ENCODE measurements at places on chromosomes 16 and 17.

DNA sequence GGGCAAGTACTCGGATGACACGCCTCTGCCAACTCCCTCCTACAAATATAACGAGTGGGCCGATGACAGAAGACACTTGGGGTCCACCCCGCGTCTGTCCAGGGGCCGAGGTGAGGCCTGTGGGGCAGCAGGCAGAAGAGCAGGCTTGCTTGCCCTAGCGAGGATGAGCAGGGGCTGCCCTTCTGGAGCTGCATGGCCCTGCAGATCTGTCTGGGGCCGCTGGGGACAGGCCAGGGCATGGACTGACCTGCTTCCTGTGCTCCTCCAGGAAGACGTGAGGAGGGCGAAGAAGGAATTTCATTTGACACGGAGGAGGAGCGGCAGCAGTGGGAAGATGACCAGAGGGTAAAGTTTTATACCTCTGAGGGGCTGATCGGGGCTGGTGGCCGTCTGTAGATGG lies 5.3 kb downstream of the DHX38 start:
- no peak overlapping the region for H3K27ac ChIP-seq
- peaks cover 19% of the 10 kb centered on the region for H3K4me1 ChIP-seq
- H3K36me3 ChIP-seq = peaks cover 74% of the 10 kb centered on the region
- H3K27me3 ChIP-seq = no peaks in the 10 kb centered on the region
- DNase-seq = no peak

DNA sequence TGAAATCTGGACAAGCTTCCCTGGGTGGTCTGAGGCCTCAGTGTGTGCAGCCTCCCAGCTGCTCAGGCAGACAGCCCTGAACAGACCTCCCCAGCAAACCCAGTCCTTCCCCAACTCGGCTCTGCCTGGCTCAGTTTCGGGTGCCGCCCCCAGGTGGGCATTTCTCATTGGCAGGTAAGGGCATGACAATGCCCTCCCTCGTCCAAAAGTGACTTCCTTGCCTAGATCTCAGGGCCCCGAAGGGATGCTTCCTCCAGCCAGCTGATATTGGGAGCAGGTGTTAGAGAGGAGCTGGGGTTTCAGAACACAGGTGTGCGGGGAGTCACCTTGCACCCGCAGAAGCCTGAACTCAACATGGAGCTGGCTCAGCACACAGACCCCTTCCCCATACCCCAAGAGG lies 3.8 kb upstream of the PPL start:
- no peak overlapping the region for H3K4me3 ChIP-seq
- peaks cover 14% of the 10 kb centered on the region for H3K27me3 ChIP-seq
- H3K4me1 ChIP-seq = peaks cover 41% of the 10 kb centered on the region
- H3K27ac ChIP-seq = no peak overlapping the region
- H3K36me3 ChIP-seq = no peaks in the 10 kb centered on the region
- DNase-seq = no peak

GRCh38 chr17:51184124-51184523 lies 17.9 kb downstream of the NME2 start:
- no peak overlapping the region for H3K4me3 ChIP-seq
- H3K27me3 ChIP-seq = no peaks in the 10 kb centered on the region
- peaks cover 1% of the 10 kb centered on the region for H3K4me1 ChIP-seq
- DNase-seq = no peak

GRCh38 chr17:74597069-74597790 lies 5.1 kb upstream of the CD300LD start:
- H3K4me3 ChIP-seq = no peak overlapping the region
- peaks cover 3% of the 10 kb centered on the region for H3K4me1 ChIP-seq
- H3K36me3 ChIP-seq = no peaks in the 10 kb centered on the region

DNA sequence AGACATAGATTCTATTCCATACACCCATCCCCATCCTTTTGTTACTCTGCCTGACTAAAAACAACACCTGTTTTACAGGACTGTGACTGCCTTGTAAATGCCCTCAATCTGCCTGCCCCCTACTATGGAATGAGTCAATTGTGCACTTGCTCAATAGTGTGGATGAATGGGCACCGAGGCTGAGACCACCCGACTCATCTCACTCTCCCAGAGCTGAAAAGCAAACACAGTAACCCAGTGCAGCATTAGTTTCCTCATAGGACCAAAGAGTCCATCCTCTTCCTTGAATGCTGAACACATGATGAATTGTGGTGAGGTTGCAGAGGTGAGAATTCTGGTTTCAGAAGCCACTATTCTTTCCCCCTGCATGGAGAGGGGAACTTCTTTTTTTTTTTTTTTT lies 233.7 kb downstream of the ZFHX3 start:
- H3K27me3 ChIP-seq = no peaks in the 10 kb centered on the region
- H3K4me1 ChIP-seq = no peaks in the 10 kb centered on the region
- no peak for DNase-seq
- no peak overlapping the region for H3K27ac ChIP-seq
- no peaks in the 10 kb centered on the region for H3K36me3 ChIP-seq

DNA sequence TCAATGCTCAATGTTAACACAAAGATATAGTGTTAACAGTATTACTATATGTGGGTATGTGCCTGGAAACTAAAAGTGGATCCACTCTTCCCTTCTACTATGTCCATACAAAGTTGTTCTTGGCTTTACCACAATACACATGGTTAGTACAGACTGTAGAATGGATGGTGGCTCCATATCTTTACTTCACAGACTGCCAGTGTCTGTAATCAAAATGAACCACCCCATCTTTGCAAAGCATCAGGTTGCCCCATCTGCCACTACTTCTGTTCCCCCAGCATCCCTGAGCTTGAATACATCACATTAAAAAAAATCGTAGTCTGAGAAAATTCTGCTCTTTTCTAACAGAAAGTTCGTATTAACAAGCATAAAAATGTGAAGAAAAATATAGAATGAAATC lies 30.0 kb downstream of the USP32 start:
- no peak overlapping the region for H3K4me3 ChIP-seq
- no peak for DNase-seq
- H3K36me3 ChIP-seq = no peaks in the 10 kb centered on the region
- H3K27ac ChIP-seq = no peak overlapping the region
- H3K4me1 ChIP-seq = peaks cover 15% of the 10 kb centered on the region

GRCh38 chr16:75965504-75966374 lies 239.4 kb upstream of the CPHXL start:
- H3K4me3 ChIP-seq = no peak overlapping the region
- H3K36me3 ChIP-seq = no peaks in the 10 kb centered on the region
- no peaks in the 10 kb centered on the region for H3K4me1 ChIP-seq
- no peak for DNase-seq
- H3K27ac ChIP-seq = no peak overlapping the region

DNA sequence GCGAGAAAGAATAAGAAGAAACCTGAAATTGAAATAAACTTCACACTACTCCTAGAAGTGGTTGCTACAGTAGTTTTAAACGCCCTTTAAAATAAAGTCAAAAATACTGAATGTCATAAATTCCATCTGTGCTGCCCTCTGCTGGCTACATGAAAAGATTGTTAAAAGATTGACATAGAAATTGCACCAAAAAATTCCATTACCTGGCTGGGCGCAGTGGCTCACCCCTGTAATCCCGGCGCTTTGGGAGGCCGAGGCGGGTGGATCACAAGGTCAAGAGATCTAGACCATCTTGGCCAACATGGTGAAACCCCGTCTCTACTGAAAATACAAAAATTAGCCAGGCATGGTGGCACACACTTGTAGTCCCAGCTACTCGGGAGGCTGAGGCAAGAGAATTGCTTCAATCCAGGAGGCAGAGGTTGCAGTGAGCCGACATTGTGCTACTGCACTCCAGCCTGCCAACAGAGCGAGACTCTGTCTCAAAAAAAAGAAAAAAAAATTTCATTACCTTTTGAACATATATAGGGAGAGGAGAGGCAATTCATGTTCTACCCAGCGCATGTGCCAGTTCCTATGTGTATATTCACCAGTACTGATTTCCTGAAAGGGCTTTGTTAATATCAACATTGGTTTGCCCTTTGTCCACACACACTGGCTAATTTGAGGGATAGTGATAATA lies 36.5 kb downstream of the CYTH1 start:
- no peaks in the 10 kb centered on the region for H3K36me3 ChIP-seq
- no peak overlapping the region for H3K4me3 ChIP-seq

- H3K27me3 ChIP-seq = no peaks in the 10 kb centered on the region
- no peaks in the 10 kb centered on the region for H3K36me3 ChIP-seq
- no peak for DNase-seq
- peaks cover 10% of the 10 kb centered on the region for H3K4me1 ChIP-seq
- H3K4me3 ChIP-seq = no peak overlapping the region
- H3K27ac ChIP-seq = no peak overlapping the region
These were observed 248.6 kb downstream of the FTO start for GRCh38 chr16:53952215-53953208.

- no peak overlapping the region for H3K4me3 ChIP-seq
- H3K27ac ChIP-seq = no peak overlapping the region
- DNase-seq = no peak
- peaks cover 9% of the 10 kb centered on the region for H3K4me1 ChIP-seq
- H3K27me3 ChIP-seq = peaks cover 4% of the 10 kb centered on the region
These were observed 43.7 kb downstream of the TMEM132E start for GRCh38 chr17:34622862-34623623.

- no peaks in the 10 kb centered on the region for H3K4me1 ChIP-seq
- H3K27me3 ChIP-seq = no peaks in the 10 kb centered on the region
- DNase-seq = no peak
These were observed 109.4 kb upstream of the PLCG2 start for GRCh38 chr16:81669473-81670350.

- no peak for DNase-seq
- no peaks in the 10 kb centered on the region for H3K27me3 ChIP-seq
- H3K4me3 ChIP-seq = no peak overlapping the region
- no peak overlapping the region for H3K27ac ChIP-seq
- no peaks in the 10 kb centered on the region for H3K36me3 ChIP-seq
These were observed 143.8 kb upstream of the CRHR1 start for GRCh38 chr17:45640141-45640850.

DNA sequence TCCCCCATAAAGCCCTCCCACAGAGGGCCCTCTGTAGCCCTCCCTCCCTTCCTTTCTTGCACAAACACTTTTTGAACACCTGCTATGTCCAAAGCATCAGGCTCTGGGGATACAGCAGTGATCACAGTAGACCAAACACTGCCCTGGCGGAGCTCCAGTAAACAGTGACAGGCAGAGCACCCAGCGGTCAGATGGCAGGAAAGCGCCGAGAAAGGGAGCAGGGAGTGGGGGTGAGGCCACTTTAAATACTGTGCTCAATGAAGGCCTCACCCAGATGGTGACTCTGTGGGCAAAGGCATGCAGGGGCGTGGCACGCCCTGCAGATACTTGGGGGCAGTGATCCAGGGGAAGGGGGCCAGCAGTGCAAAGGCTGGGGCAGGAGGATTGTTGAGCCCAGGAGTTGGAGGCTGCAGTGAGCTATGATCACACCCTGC lies 7.6 kb downstream of the PRR29 start:
- H3K27ac ChIP-seq = peak overlapping the region; percentile 83
- H3K4me1 ChIP-seq = peaks cover 69% of the 10 kb centered on the region
- peak overlapping the region; percentile 49 for H3K4me3 ChIP-seq
- DNase-seq = peak; percentile 72

DNA sequence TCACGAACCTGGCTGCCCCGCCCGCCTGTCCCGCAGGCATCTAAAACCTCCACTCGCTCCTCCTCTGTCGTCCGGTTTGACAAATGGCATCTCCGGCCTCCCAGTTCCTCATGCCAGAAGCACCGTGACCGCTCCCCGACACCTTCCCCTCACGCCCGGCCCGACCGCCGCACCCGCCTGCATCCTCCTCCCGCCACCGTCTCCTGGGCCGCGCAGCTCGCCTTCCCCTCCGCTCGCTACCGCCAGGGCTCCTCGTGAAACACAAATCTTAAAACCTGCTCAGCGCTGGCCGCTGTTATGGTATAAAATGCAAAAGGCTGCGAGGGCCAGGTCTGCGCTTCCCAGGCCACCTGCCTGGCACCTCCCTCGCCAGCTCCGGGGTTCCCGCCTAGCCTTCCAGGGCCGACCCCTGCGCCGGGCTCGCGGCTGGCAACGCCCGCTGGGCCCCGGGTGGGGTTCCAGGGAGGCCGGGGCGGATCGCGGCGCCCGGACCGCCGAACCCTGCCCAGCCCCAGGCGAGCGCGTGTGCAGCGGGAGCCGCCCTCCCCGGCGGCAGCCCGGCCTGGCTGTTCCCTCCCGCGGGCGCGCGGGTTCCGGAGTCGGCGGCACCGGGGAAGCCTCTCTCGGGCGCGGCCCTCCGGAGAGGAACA lies 488 bp downstream of the SPSB3 start:
- peaks cover 23% of the 10 kb centered on the region for H3K4me1 ChIP-seq
- peaks cover 29% of the 10 kb centered on the region for H3K36me3 ChIP-seq
- DNase-seq = no peak
- H3K27me3 ChIP-seq = no peaks in the 10 kb centered on the region
- peak overlapping the region; percentile 70 for H3K4me3 ChIP-seq
- H3K27ac ChIP-seq = peak overlapping the region; percentile 84

DNA sequence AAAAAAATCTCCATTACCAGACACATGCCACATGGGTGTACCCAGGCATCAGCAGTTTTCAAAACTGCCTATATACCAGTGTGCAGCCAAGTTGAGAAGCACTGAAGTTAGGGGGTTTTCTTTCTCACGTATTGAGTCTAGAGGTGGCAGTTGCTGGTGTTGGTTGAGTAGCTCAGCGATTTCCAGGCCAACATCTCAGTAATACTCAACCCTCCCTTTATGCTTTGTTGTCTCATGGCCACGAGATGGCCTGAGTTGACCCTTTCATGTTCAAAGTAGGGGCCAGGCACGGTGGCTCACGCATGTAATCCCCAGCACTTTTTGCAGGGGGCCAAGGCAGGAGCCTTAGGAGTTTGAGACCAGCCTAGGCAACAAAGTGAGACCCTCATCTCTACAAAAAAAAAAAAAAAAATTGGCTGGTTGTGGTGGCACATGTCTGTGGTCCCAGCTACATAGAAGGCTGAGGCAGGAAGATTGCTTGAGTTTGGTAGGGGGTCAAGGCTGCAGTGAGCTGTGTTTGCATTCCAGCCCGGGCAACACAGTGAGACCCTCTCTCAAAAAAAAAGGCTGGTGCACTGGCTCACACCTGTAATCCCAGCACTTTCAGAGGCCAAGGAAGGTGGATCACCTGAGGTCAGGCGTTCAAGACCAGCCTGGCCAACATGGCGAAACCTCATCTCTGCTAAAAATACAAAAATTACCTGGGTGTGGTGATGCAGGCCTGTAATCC lies 10.8 kb downstream of the LRRC3C start:
- no peak overlapping the region for H3K27ac ChIP-seq
- DNase-seq = no peak
- peaks cover 4% of the 10 kb centered on the region for H3K4me1 ChIP-seq
- no peaks in the 10 kb centered on the region for H3K27me3 ChIP-seq
- no peaks in the 10 kb centered on the region for H3K36me3 ChIP-seq

DNA sequence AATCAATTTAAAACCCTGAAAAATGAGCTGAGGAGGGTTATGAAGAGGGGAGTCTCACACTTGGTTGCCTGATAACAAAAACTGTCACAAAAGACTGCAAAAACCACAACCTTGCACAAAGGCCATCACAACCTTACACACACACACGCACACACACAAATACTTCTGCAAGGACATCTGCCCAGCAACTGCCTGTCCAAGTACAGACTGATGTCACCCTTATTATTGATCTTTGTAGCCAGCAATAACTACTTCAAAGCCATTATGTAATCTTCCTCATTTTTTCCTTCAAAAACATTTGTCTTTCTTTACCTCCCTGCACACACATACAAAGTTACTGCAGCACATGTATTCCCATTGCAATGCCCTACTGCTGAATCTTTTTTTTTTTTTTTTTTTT lies 253.2 kb upstream of the HSBP1 start:
- DNase-seq = no peak
- no peaks in the 10 kb centered on the region for H3K36me3 ChIP-seq
- no peak overlapping the region for H3K27ac ChIP-seq
- no peaks in the 10 kb centered on the region for H3K27me3 ChIP-seq
- H3K4me3 ChIP-seq = no peak overlapping the region
- H3K4me1 ChIP-seq = no peaks in the 10 kb centered on the region
